ENCODE measurements at places on chromosomes 13 and 19. TPM values are rescaled to one million over a fixed set of nuclear protein-coding genes. Genes with fewer than 3 reads are reported as not detected.

GRCh38 chr13:26549713-26550112, 7.8 kb upstream of the WASF3 start:
- no peak for DNase-seq

GRCh38 chr13:85557691-85558467, 241.3 kb downstream of the SLITRK6 start:
- no peak for DNase-seq

DNA sequence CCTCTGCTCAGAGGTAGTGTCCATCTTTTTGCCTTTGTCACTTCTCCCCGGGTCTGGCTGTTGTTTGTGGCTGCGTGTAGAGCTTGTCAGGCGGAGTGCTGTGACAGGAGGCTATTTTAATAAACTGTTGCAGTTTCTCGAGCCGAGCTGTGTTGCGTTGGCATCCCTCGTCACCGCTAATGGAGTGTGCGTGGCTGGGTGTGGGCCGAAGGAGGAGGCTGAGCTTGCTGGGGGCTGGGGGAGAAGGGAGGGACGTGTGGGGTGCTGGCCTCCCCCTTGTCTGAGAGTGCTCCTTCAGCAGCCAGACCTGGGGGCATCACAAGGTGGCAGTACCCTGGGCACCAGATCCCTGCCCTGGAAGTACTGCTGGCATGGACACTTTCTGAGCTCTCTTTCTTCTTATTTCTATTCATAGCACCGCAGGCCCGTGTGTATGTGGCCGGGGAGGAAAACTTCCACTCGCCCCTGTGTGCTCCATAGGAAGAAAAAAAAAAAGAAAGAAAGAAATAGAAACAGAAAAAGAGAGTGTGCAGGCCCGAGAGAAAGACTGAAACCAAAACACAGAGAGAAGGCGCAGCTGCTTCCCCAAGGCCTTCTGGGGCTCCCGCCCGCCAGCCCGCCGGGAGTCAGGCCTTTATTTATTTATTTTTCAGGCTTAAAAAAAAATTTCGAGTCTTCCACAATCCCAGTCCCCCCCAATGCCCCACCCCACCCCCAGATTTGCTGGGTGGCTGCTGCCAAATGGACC, 27.0 kb downstream of the NFIX start:
- DNase-seq: no peak

GRCh38 chr13:45055902-45056648, 64.2 kb upstream of the GTF2F2 start:
- peak; percentile 93 for DNase-seq

Gene DZIP1
- total RNA-seq: 16.4 TPM

GRCh38 chr19:6721773-6722172, 1.3 kb upstream of the C3 start:
- DNase-seq: no peak

DNA sequence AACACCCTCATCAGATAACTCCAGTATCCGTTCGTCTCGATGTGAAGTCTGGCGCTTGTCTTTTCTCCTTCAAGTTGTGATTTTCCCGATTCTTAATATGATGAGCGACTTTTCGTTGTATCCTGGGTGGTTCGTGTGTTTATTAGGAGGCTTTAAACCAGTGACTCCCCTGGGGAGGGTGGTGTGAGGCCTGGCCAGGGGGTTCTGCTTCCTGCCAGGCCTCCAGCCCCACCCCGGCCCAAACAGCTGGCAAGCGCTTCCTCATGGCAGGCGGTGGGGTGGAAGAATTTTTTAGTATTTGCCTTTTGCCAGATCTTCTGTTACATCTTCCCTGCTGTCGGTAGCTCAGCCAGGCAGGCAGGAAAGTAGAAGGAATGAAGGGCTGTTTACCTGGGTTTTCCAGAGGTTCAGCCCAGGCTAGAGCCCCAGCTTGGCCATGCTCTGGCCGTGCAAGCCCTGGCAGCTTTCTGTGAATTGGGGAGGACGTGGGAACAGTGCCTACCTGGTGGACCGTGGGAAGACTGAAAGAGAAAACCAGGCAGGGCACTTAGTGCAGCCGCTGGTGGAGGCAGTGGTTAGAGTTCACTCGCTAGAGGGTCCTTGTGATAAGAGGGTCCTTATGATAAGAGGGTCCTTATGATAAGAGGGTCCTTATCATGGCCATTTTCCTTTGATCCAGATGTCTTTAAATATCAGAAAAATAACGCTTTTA, 37.7 kb upstream of the DCUN1D2 start:
- DNase-seq: no peak

All from MCF 10A (cell line).